T-cell (primary cell): ENCODE measurements at places on chromosomes 5 and 9. TPM values are rescaled to one million over a fixed set of nuclear protein-coding genes. Genes with fewer than 3 reads are reported as not detected.
A peak's percentile ranks its signal among the peaks of the same experiment; 100 is the strongest.

DNA sequence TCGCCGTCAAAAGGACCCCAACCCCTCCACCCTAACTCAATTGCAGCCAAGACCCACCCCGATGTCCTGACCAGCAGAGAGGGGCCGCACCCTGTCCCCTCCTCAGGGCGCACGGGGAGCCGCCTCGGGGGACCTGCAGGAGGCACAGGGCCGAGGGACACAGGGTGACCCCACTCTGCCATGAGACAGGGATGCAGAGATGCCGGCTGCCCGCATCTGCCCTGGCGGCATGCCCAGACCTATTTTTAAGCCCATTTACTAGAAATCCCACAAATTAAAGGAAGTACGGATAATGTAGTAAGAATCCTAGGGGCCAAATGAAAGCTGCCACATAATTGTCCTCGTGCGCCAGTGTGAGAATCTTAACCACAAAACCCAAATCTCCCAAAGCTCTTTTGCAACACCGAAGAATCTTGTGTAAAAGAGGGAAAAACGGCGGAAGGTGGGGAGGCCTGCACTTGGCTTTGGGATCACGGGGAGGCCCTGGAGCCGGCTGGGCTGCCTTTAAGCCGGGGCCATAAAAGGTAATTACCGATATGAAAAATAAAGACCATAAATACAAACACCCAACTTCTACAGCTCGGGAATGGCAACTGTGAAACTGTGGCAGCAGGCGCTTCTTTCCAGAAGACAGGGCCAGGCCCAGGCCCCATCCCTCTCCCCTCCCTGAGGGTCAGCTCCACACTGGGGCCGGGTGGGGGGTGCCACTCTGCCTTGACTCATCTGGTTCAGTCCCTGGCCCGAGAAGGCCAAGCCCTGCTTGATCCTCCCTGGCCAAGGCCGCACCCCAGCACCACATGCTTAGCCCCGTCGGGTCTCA is 35.0 kb downstream of the NACC2 start:
- no peak overlapping the region for H3K27ac ChIP-seq
- peaks cover 4% of the 10 kb centered on the region for H3K36me3 ChIP-seq
- no peak for DNase-seq
- H3K4me3 ChIP-seq, result no peak overlapping the region

GRCh38 chr9:3074247-3074646 is 230.4 kb upstream of the PUM3 start:
- no peak overlapping the region for H3K27ac ChIP-seq
- H3K4me1 ChIP-seq, result no peaks in the 10 kb centered on the region
- no peak overlapping the region for H3K4me3 ChIP-seq
- no peak for DNase-seq
- H3K36me3 ChIP-seq, result no peaks in the 10 kb centered on the region

The ENTPD8 gene
- not detected for total RNA-seq

The MEGF9 gene
- 15.5 TPM for total RNA-seq

The PLAC8L1 gene
- 0.60 TPM for total RNA-seq

The PCDHB3 gene
- 1.2 TPM for total RNA-seq

The GLDC gene
- total RNA-seq, result 0.72 TPM

DNA sequence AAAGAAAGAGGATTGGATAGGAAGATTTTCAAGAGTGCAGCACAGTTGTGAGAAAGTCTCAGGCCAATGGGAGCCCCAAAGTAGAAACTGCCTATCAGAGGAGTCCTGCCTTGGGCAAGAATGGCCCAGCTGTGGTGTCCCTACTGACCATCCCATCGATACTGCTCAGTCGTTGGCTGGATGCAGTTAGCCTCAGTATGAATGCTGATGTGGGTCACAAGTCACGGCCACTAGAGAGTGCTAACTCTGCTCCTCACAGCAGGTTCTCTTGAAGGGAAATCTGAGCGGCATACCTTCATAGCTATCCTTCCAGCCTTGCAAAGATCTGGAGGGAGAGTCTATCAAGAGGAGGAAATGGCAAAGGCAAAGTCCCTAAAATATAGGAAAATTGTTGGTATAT is 11.6 kb upstream of the CETN3 start:
- no peaks in the 10 kb centered on the region for H3K36me3 ChIP-seq
- no peaks in the 10 kb centered on the region for H3K4me1 ChIP-seq
- no peaks in the 10 kb centered on the region for H3K27me3 ChIP-seq
- H3K27ac ChIP-seq, result no peak overlapping the region

DNA sequence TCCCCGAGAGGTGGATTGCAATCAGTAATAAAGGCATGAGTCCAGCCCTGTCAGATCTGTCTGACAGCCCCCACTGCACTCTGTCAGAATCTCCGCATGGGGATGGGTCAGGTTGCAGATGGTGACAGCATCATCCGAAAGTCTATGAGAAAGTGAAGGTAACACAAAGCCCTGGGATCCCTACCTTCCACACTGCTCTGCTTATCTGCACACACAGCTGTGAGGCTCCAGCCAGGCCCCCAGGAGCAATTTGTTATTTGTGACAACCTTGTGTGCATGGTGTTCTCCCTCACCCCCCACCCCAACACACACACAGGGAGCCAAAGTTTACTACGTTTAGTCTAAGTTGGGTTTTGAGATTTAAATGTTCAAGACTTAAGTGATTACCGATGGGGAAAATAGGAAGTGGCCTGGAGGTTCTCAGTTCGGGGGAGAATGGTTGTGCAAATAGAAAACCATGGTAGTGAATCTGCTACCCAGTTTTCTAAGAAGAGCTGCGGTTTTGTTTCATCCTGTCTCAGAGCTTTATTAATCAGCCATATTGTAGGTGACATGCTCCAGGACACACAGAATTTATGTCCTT is 92.7 kb downstream of the SV2C start:
- peaks cover 9% of the 10 kb centered on the region for H3K4me1 ChIP-seq
- H3K36me3 ChIP-seq, result no peaks in the 10 kb centered on the region
- H3K27ac ChIP-seq, result peak overlapping the region; percentile 50
- H3K27me3 ChIP-seq, result no peaks in the 10 kb centered on the region
- no peak for DNase-seq

The PITX1 gene
- total RNA-seq, result not detected

DNA sequence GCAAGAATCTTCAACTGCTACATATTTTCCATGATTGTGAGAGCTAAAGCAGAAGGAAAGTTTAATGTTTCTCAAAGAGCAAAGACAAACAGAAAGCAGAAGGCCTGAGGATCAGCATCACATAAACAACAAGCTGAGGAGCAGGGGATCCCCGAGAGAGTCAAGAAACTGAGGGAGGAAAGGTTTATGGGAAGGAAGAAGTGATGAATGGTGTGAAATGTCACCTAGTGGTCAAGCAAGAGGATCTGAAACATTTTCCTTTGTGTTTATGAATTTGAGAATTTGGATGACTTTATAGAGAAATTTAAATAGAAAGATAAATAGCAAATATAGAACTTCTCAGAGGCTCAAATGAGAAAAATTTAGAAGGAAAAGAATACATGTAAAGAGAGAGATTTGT is 481.9 kb downstream of the CHSY3 start:
- no peaks in the 10 kb centered on the region for H3K27me3 ChIP-seq
- H3K4me1 ChIP-seq, result no peaks in the 10 kb centered on the region
- no peak overlapping the region for H3K4me3 ChIP-seq
- no peak for DNase-seq

The FAT2 gene
- not detected for total RNA-seq

- H3K36me3 ChIP-seq, result no peaks in the 10 kb centered on the region
- H3K27me3 ChIP-seq, result no peaks in the 10 kb centered on the region
- H3K4me1 ChIP-seq, result no peaks in the 10 kb centered on the region
- H3K27ac ChIP-seq, result no peak overlapping the region
These were observed 1057.3 kb downstream of the TLE1 start for GRCh38 chr9:80632041-80632440.

DNA sequence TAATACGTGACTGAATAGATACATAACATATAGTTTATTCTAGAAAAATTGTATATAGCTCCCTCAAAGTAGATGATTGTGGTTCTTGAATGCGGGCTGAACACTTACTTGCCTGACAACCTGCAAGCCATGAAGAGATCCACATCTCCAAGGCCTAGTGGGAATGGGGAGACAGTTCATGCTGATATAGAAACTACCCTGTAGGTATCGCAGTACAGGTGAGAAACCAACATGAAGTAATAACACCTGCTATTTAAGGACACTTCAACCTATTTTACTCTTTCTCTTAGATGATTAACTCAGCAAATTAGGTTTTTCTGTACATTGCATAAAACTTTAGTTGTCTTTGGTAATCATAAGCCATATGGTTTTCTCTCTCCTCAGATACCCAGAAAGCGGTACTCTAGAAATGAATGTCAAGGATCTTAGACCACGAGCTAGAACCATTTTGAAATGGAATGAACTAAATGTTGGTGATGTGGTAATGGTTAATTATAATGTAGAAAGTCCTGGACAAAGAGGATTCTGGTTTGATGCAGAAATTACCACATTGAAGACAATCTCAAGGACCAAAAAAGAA is 47.3 kb downstream of the UHRF2 start:
- peaks cover 20% of the 10 kb centered on the region for H3K36me3 ChIP-seq
- no peaks in the 10 kb centered on the region for H3K27me3 ChIP-seq
- H3K4me3 ChIP-seq, result no peak overlapping the region
- H3K27ac ChIP-seq, result no peak overlapping the region
- peaks cover 4% of the 10 kb centered on the region for H3K4me1 ChIP-seq
- DNase-seq, result no peak

DNA sequence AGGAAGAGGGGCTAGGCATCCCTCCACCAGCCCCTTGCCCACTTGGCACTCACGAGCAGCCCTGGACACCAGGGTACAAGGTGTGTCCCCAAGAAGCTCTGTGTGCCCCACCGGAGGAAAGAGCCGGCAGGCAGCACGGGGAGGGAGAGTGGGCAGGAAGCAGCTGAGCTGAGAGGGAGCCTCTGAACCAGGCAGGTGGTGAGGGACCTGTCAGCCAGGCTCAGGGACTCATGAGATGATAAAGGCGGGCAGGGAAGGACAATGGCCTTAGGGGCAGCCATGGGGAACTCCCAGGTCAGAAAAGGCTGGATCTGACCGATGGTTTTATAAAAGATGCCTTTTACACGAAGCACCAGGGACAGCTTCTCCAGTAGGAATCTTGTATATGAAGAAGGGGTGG is 112.0 kb downstream of the VAV2 start:
- no peak overlapping the region for H3K27ac ChIP-seq
- H3K4me3 ChIP-seq, result no peak overlapping the region
- no peak for DNase-seq
- H3K4me1 ChIP-seq, result no peaks in the 10 kb centered on the region
- H3K27me3 ChIP-seq, result no peaks in the 10 kb centered on the region

The PAEP gene
- not detected for total RNA-seq

DNA sequence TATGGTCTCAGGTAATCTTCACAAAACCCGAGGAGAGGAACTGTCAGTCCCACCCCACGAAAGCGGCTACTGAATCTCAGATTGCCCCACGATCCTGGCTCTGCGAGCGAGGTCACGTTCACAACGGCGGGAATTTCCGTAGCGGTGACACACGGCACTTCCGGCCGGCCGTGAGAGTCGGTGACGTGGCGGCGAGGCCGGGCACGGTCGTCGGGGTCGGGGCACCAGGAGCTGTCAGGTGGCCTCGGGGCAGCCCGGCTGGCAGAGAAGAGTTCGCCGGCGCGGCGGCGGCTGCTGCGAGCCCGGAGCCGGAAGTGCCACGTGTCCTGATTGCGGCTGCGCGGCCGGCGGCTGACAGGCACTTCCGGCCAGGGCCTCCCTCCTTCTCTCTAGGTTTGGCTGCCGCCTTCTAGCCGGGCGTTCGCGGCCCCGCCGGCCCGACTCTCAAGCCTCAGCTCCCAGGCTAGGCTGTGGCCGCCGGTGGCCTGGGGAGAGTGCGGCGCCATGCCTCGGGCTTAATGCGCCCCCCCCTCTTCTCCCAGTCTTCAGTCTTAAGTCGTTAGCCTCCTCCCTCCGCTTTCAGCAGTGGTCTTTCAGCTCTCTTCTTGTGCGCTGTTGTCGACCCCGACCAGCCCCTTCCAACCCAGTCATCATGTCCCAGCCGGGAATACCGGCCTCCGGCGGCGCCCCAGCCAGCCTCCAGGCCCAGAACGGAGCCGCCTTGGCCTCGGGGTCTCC is at the start of gene SEC24A:
Gene SEC24A, plus strand, starts transcription at position 361 of the 738 bp plus-strand sequence. Its CDS starts 292 bp downstream, at position 653.
- H3K27ac ChIP-seq, result peak within 1 kb of the TSS; percentile 100
- peak within 1 kb of the TSS; percentile 93 for H3K4me3 ChIP-seq
- no peaks in the 10 kb centered on the region for H3K36me3 ChIP-seq

The FOXD4L3 gene
- total RNA-seq, result not detected

The CCL19 gene
- not detected for total RNA-seq

GRCh38 chr9:116405321-116405720 is 251.7 kb downstream of the PAPPA start:
- no peak for DNase-seq
- no peak overlapping the region for H3K4me3 ChIP-seq
- no peak overlapping the region for H3K27ac ChIP-seq
- no peaks in the 10 kb centered on the region for H3K27me3 ChIP-seq
- H3K4me1 ChIP-seq, result no peaks in the 10 kb centered on the region
- H3K36me3 ChIP-seq, result no peaks in the 10 kb centered on the region

- H3K36me3 ChIP-seq, result no peaks in the 10 kb centered on the region
- no peak overlapping the region for H3K27ac ChIP-seq
- no peaks in the 10 kb centered on the region for H3K4me1 ChIP-seq
These were observed 53.9 kb upstream of the TRIO start for GRCh38 chr5:14089198-14089597.

DNA sequence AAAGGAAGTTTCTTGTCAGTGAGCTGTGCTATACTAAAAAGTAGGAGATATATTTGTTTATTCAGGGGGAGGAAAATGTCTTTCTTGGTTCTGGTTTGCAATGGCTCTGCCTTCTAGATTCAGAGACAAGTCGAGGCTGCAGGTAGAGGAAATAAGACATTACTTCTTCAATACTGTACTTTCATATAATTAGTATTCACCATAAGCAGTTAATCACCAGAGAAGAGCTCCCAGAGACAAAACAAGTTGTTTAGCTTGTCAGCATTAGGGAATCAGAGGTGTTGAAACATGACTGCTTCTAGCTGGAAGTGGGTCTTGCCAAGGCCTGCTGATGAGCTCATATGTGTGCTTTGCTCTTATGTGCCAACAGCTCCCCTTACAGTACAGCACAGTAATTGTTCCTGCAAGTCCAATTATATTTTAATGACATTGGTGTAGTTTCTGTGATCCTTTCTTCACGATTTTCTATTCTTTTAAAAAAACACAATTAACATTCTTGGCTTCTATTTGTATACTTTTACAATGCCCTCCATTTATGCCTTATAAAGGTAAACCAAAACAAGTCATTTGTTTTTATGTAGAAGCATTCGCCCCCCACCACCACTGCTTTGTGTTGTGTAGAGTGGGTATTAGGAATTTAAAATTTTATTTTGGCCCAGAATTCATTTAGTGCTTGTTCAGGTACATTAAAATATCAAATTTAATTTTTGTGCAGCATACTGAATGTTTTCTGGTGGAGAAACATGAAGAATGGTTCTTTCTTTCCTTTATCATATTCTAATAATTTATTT is 112.2 kb downstream of the RPS23 start:
- H3K4me3 ChIP-seq, result no peak overlapping the region
- peak; percentile 17 for DNase-seq
- H3K27me3 ChIP-seq, result no peaks in the 10 kb centered on the region
- H3K4me1 ChIP-seq, result no peaks in the 10 kb centered on the region
- H3K27ac ChIP-seq, result no peak overlapping the region

The AJM1 gene
- total RNA-seq, result 5.1 TPM
